Stimulated activated CD4-positive, alpha-beta T cell treated with anti-CD3 and anti-CD28 coated beads, Interleukin-12 subunit alpha, Interleukin-12 subunit beta, amount 100 ng/mL, for 24 hours (primary cell): ENCODE measurements at places on chromosomes 5 and 9.

GRCh38 chr5:83540105-83540504 is 68.6 kb downstream of the VCAN start:
- DNase-seq, result no peak

DNA sequence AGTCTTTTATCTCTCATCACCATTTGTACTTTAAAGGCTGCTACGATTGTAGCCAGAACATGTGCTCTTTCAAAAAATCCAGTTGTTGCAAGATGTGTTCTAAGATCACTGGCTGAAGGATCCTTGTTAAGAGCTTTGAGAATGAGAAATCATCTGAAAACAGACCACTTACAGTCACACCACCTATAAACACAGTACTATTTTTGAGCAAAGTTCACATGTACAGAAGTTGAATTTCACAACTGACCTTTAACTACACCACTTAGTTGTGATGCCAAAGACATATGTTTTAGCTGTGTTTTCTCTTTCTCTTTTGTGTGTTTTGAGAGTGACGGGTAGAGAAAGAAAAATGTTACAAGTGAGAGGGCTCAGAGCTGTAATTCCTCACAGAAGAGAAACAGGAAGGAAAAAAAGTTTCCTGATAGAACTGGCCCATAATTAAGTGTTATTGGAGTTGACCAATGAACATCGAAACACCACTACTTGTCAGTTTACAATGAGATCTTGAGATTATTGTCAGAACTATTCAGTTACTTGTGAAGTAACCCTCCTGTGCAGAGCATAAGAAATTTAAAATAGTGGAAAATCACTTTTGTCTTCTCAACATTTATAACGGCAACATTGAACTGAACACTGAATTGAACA is 245.4 kb downstream of the MLLT3 start:
- DNase-seq, result no peak

- DNase-seq, result no peak
Measured at GRCh38 chr5:141001446-141001843, 35.2 kb downstream of the PCDHAC2 start.

DNA sequence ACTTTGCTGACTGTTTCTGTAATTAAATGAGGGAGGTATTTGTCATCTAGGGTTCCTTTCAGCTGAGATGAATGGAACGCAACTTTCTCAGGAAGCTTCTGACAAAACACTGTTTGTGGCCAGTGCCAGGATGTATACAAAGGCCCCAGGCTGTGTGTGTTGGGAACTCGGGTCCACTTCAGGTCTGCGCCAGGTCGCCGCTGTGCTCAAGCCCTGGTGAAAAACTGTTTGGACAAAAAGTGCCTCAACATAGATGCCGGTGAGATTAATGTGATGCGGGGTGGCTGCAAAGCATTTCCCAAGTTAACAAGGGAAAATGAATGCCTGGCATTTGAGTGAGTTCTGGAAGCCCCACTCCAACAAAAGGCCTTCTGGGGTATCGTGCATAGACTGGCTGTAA is 156.4 kb downstream of the GABBR2 start:
- DNase-seq, result no peak

DNA sequence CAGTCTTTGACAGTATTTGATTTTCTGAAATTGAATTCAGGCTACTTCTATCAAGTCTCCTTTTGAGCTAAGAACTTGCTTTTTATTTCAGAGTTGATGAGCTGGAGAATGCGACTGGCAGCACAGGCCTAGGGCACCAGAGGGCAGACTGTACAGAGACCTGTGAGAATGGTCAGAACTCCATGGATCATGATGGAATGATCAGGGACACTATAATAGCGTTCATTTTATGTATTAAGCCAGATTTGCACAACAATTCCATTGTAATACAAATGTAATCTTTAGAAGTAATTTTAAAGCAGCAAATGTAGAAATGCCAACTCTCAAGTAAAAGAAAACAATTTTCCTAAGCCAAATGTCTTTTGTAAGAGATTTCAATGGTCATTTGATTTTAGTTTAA is 902.4 kb downstream of the NR2F1-AS1 start:
- DNase-seq, result no peak

DNA sequence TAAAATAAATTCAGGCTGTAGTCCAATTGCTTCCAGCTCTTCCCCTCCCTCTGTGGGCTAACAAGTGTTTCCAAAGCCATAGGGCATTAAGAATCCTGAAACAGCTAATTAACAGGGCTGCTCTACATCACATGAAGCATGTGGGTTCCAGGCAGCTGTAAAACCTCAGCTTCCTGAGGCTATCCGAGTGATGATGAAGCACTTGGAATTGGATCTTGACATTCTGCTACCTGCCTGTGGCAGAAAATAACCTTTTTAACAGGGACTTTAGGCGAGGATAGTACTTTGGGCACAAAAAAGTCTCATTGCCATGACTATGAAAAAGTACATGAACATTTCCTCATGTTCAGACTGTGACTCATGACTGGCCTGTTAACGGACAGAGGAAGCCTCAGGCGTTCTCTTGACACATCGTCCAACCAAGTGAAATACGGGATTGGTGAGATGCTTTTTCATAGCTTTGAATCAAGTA is 107.2 kb downstream of the PDE4D start:
- DNase-seq, result no peak

DNA sequence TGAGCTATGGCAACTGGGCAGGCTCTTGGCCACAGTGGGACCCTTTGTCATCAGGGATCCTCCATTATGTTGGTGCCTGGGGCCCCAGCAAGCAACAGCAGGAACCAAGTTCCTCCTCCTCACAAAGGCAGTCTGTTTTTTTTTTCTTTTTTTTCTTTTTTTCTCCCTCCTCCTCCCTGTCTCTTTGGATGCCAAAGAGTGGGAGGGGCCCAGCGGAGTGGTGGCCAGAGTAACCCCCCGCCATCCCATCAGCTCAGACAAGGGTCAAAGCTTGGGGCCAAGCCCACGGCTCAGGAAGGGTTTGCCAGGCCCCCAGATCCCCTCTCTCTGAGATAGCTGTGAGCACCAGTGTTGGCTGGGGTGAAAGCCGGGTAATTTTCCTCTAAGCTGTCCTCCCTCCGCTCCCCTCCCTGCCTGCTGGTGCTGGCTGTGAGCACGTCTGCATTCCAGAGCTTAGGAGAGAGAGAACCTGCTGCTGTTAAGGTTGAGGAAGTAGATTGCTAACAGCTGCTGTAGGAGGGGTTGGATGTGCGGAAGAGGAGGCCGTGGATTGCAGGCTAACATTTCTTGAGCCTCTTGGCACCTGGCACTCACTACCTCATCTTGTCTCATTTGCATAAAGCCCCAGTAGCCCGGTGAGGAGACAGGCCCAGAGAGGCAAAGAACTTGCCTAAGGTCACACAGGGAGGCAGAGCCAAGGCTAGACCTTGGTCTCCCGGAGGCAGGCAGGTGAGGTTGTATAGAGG is 21.2 kb downstream of the GSN start:
- DNase-seq, result no peak

- DNase-seq, result peak; percentile 16
Measured at GRCh38 chr5:141734501-141735229, 52.6 kb upstream of the ARAP3 start.

GRCh38 chr5:68215898-68216244 is 315 bp downstream of the PIK3R1 start:
- DNase-seq, result no peak

DNA sequence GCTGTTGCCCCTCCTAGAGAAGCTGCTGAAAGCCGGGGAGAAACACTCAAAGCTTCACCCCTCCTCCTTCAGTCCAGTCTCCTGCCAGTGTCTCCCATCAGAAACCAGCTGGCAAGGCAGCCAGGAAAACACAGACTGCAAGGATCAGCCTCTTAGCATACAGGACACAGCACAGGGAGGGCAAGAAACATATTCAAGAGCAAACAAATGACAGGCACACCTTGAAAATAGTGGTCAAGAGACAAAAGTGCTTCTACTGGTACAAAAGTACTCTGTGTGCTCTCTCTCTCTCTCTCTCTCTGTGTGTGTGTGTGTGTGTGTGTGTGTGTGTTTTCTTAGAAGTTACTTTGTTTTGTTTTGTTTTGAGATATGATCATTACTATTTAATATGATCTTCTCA is 227.2 kb downstream of the RAB3C start:
- no peak for DNase-seq

GRCh38 chr9:89452561-89452960 is 45.4 kb downstream of the SEMA4D start:
- DNase-seq, result no peak

DNA sequence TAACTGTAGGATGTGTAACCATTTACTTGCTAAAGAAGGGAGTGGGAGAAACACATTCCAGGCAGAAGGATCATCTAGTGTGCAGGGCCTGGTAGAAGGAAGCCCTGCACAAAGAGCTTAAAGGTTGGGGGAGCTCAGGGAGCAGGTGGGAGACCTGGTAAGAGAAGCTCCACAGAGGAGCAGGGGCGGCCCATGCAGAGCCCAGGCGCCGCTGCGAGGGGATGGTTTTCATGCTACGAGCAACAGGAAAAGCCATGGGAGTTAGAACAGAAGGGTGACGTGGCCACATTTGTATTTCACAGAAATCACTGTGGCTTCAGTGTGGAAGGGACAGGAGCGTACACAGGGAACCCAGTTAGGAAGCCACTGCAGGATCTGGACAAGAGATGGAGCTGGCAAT is 73.1 kb downstream of the PDE6A start:
- no peak for DNase-seq

- DNase-seq, result no peak
Measured at GRCh38 chr9:29449306-29449705, 1876.0 kb upstream of the C9orf72 start.

- no peak for DNase-seq
Measured at GRCh38 chr5:124979251-124979650, 232.8 kb upstream of the ZNF608 start.

DNA sequence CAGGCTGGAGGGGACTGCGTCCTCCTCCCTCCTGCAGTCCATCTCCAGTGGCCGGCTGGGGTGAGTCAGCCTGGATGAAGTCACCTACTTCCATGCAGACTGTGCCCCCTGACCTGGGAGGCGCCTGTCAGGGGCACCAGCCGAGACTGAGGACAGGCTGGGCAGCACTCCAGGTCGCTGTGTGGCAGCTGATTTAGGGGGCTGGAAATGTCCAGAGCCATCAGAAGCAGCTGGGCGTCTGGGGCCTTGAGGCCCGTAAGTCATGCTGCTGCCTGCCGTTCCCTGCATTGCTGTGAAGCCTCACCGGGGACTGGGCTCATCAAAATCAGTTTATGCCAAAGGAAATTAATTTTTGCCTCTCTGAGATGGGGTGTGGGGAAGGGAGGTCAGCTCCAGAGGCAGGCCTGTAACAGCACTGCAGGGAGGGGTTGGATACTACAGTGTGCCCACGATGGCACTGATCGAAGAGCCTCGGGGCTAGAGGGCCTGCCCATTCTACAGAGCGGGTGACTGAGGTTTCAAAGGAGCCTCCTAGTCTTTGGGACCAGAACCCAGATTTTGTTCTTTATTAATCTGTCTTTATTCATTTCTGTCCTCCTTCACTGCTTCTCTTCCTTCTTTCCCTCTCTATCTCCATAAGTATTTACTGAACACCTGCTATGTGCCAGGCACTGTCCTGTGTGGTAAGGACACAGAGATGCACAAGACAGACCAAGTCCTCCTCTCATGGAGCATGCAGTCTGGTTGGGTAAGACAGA is 70.4 kb upstream of the PSD2 start:
- DNase-seq, result no peak

DNA sequence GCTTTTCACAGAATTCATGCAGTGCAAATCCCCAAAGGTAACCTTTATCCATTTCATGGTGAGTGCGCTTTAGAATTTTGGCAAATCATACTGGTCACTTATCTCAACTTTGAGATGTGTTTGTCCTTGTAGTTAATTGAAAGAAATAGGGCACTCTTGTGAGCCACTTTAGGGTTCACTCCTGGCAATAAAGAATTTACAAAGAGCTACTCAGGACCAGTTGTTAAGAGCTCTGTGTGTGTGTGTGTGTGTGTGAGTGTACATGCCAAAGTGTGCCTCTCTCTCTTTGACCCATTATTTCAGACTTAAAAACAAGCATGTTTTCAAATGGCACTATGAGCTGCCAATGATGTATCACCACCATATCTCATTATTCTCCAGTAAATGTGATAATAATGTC is 21.3 kb downstream of the PCA3 start:
- DNase-seq, result no peak

GRCh38 chr9:111919875-111920274 is 23.3 kb downstream of the UGCG start:
- DNase-seq, result no peak

GRCh38 chr9:16611983-16612382 is 258.5 kb downstream of the BNC2 start:
- no peak for DNase-seq

GRCh38 chr9:93941493-93941892 is 13.7 kb downstream of the BARX1 start:
- no peak for DNase-seq

DNA sequence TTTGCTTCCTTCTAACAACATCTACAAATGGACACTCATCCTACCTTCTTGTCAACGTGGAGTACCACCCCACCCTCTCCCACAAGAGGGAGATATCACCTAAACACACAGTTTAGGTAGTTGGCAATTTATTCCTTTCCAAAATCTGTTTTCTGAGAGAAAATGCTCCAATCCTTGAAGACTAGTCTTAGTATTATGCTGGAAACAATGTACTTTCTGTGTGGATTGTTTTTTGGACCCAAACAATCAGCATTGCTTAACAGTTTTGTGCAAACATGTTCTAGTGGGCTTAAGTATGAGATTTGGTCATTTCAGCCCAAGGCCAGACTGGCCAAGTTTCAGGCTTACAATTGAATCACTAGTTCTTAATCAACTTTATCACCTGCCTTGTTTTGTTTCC is 359.1 kb downstream of the ARHGEF28 start:
- no peak for DNase-seq

GRCh38 chr9:126457890-126458289 is 131.3 kb downstream of the MVB12B start:
- DNase-seq, result no peak
